WERI-Rb-1 (cell line): ENCODE measurements at places on chromosomes 12 and 14.
A peak's percentile ranks its signal among the peaks of the same experiment; 100 is the strongest.

GRCh38 chr14:89501381-89501780, 84.3 kb upstream of the FOXN3 start:
- DNase-seq: no peak

- peak; percentile 74 for DNase-seq
These were observed 29.8 kb downstream of the ITPK1 start for GRCh38 chr14:93085911-93086310.

DNA sequence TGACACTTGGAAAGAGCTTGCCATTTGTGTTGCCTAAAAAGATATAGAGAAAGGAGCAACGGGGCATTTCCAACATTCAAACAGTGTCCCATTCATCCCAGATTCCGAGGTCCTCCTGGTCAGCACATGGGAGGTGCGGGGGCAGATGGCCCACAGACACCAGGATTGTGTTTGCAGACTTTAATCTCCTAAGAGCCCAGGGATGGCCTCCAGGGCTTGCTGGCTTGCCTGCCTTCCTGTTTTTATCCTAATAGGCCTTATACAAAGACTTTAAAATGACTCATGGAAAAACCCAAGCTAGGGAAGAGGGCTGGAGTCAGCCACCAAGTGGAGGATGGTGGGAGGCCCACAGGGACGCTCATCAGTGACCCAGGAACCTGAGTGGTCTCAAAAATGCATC, 21.5 kb upstream of the FAM181A start:
- DNase-seq: peak; percentile 92

GRCh38 chr14:24885410-24885913, 164.5 kb downstream of the STXBP6 start:
- DNase-seq: no peak
